Fibroblast of skin of abdomen (primary cell): ENCODE measurements at places on chromosomes 5 and 9.

- DNase-seq = no peak
Observed at GRCh38 chr5:3180636-3181035, 415.0 kb upstream of the IRX1 start.

GRCh38 chr9:23361096-23361495 lies 464.9 kb downstream of the ELAVL2 start:
- DNase-seq = no peak

GRCh38 chr5:1952444-1953099 lies 69.8 kb upstream of the IRX4 start:
- no peak for DNase-seq

- DNase-seq = peak; percentile 20
Observed at GRCh38 chr9:107397076-107398044, 92.2 kb downstream of the KLF4 start.

GRCh38 chr9:137750566-137750965 lies 127.0 kb upstream of the CACNA1B start:
- no peak for DNase-seq

DNA sequence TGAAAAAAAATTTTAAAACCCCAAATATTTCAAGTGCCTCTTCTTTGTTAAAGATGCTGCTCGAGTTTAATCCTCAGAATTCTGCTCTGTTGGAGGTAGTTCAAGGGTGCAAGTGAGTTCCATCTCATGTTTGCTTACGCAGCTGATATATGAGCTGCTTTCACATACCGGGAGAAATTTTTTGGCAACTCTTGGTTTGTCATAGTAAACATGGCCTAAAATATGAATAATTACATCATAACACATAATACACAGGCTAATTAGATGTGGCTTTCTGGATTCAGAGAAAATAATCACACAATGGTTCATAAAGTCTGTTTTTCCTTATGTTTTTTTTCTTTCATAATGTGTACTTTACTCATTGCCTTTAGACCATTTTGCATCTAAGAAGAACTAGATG lies 1134.1 kb downstream of the PTPRD start:
- DNase-seq = no peak

- no peak for DNase-seq
Observed at GRCh38 chr5:147063943-147064342, 170.9 kb upstream of the STK32A start.

- peak; percentile 73 for DNase-seq
Observed at GRCh38 chr5:38719916-38720315, 125.9 kb upstream of the OSMR start.

DNA sequence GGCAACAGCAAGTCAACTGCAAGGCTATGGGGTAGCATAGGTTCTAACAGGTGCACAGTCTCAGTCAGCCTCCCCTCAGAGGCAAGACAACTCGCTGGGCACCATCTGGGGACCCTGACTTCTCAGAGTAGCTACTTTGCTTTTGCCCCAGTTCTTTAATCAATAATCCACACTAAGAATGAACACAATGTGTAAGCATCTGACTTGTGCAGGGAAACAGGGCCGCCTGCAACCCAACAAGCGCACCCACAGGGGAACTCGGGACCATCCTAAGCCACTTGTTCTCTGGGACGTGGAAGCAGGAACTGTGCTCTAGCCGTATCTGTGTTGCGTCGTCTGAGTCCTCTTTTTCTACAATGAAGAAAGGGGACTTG lies 1.9 kb downstream of the MOB3B start:
- DNase-seq = no peak

GRCh38 chr5:157740229-157740610 lies 3.3 kb upstream of the LSM11 start:
- no peak for DNase-seq

DNA sequence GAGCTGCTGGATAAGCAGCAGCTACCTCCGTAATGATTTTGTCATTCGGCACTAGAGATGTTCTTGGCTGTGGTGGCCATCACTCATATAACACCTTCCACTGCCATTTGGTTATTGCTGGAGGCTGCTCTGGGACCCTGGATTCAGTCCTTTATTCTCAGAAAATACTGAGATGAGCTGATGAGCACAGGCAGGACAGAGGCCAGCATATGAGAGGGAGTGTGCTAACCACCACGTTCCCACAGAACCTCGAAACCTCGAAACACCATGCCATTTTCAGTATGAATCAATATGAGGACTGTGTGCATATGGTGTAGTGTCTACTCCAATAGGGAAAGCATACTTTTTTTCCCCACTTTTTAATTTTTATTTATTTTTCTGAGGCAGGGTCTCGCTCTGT lies 56.6 kb downstream of the ADAM19 start:
- no peak for DNase-seq

DNA sequence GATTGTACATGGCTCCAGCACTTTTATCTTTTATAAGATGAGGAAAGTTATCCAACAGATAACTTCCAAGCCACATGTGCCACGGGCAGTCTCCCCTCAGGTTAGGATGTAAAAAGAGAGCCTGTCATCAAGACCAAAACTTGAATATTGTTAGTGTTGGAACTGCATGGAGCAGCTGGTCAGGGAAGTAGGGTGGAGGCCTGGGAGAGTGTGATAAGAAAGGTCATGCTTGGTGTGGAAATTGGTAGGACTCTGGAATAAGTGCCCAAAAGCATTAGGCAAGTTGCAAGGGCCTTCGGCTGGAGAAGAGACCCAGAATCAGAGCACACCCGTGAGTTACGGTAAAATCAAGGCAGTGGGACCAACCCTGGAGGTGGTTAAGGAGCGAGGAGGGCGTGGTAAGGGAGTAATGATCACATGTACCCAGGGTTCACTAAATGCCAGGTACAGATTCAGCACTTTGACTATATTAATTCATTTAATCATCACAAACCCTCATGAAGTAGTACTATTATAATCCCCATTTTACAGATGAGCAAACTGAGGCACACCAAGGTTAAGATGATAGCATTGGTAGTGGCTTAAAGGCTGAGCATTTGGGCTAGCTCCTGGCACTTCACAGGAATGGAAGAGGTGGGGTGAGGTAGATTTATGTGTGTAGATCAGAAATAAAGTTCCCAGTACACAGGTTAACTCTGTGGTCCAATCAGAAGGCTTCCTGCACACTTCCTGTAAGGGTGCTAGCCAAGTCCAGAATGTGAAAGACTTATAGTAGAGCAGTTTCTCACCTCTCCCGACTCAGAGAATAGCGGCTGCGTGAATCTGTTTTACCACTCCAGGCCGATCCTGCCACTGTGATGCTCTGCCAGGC lies 96.5 kb upstream of the ZNF608 start:
- DNase-seq = no peak

DNA sequence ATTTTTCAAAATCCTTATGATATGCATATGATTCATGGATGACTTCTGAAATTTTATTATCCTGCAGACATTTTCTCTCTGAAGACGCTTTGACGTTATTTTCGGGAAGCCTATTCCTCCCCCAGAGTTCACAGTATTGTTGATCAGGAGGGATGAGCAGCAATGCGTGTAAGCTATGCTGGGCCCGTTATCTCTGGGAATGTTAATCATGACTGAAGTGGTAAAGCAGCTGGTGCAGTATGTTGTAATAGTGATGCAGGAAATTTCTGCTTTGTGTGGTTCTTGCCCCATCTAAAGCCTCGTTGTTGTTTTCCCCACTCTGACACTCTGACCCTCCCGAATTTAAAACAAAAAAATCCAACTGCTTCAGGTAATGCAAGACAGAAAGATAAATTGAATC lies 1797.8 kb upstream of the WWC1 start:
- DNase-seq = no peak

DNA sequence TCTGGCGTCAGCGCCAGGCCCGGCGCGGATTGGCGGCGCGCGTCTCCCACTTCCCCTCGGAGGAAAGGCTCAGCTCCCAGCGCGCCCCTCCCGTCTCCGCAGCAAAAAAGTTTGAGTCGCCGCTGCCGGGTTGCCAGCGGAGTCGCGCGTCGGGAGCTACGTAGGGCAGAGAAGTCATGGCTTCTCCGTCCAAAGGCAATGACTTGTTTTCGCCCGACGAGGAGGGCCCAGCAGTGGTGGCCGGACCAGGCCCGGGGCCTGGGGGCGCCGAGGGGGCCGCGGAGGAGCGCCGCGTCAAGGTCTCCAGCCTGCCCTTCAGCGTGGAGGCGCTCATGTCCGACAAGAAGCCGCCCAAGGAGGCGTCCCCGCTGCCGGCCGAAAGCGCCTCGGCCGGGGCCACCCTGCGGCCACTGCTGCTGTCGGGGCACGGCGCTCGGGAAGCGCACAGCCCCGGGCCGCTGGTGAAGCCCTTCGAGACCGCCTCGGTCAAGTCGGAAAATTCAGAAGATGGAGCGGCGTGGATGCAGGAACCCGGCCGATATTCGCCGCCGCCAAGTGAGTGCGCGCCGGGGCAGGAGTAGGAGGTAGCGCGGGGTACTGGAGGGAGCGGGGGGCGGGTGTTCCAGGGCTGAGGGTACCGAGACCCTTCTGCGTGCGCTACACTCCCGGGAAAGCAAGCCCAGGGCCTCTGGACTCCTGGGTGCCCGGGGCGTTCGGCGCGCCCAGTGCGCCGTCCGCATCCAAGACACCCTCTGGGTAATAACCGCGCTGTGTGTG lies at the start of gene MSX2:
TSS of gene MSX2 (plus strand) at position 99 of the 777 bp plus-strand sequence. CDS start at position 177, 78 bp downstream.
- peak; percentile 85 for DNase-seq

DNA sequence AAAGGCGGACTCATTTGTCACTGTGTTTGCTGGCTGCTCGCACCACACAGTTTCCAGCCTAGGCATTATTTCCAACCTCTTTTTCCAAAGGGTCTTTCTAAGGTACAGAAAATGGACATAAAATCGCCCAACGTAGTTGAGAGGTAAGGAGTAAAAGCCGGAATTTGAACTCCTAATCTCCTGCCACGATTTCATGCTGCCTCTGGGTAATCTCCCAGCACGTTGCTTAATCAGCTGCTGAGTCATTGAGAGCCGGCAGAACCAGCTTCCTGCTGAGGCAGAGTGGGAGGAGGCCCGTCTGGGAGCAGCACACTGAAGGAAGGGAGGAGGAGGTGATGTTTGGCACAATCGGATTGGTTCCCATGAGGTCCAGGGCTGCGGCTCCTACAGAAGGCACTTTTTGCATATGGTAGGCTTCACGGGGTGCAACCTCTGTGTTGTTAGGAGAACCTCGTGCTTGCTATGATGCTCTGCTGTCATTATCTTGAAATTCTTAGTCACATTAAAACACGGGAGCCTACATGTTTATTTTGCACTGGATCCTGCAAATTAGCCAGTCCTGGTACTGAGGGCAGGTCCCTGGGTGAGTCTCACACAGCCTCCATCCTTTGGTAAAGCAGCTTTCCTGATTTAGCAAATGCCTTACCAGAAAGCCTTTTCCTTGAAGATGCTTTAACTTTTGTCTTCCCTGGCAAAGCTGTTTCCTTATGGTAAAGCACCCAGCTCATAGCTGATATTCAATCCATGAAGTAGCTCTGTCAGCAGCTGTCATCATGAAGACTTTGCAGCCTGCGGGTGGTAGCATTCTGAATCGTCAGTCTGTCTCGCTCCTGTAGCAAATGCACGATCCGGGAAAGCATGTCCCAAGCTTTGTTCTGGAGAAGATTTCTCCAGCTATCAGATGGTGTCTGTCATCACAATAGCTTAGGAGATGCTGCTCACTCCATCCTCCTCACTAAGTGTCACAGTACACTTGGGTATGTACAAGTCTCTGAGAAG lies 191.6 kb upstream of the MSX2 start:
- DNase-seq = peak; percentile 94

- DNase-seq = no peak
Observed at GRCh38 chr9:98171176-98171925, 21.1 kb downstream of the CORO2A start.

DNA sequence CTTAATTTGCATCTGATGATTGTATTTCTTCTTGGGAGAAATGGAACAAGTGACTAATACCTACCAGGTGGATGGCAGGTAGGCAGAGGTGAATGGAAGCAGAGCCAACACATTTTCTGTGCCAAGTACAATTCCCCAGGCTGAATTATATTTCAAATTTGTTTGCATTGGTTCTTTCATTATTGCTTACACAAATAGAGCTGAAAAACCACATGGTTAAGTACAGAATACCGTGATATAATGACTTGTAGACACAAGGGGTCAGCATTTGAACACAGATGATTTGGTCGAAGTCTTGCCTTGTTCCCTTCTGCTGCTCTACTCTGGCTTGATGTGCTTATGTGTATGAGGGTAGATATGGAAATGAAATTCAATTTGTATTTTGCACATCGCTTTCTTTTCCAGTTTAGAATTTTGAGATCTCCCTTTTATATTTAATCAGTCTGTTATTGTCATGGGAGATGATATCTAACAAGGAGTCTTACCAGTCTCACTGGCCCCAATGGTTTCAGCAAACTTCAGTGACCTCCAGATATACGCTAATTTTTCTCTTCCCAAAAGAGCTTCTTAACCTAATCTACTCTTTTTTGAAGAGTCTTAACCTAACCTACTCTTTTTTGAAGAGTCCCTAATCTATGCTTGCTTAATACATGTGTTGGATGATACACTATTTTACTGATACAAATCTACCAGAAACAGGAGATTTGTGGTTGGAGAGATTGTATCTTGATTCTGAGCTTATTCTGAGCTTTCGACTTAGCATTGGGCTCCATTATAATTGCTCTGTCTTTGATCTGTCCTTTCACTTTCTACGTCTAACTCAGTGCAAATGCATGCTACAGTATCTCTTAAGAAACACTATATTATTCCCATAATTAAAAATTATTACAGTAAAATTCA lies 88.1 kb downstream of the PCSK1 start:
- peak; percentile 74 for DNase-seq

DNA sequence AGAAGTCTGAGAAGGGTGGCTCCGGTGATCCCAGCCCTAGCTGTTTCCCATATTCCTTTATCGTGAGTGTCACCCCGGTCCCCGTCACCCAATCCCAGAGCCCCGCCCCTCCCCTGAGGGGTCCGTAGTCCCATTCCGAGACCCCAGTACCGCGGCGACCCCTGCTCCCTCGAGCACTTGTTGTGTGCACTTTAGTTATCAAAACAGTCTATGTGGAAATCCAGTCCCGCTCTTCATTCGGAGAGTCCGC lies 223 bp downstream of the LRSAM1 start:
- DNase-seq = no peak

GRCh38 chr5:55923177-55923771 lies 71.5 kb downstream of the IL6ST start:
- no peak for DNase-seq

DNA sequence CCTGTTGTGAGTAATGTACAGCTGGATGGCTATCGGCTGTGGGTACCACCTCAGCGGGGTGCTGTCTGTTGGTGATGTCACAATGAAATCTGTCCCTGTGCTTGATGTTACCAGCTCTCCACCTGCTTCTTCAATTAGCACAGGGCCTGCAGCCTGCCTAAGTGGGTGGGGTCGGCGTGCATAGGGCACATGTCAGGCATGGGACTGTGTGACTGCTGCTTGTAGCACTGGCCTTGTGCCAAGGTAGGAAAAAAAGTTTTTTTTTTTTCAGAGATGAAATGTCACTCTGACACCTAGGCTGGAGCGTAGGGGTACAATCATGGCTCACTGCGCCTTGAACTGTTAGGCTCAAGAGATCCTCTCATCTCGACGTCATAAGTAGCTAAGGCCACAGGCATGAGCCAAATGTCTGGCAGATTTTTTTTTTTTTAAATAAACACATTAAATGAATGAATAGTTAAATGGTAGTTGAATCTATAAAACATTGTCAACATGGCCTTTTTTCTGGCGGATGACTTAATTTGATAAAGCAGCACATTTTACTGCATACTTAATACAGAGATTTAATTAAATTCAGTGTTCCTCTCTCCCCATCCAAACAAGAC lies 222.5 kb downstream of the NXNL2 start:
- DNase-seq = no peak

GRCh38 chr9:111980398-111980797 lies 83.8 kb downstream of the UGCG start:
- no peak for DNase-seq
